ENCODE measurements at places on chromosomes 1 and 21. TPM values are rescaled to one million over a fixed set of nuclear protein-coding genes. Genes with fewer than 3 reads are reported as not detected.

CYB5RL gene
- 3.7 TPM for total RNA-seq

PTGFR gene
- not detected for total RNA-seq

CD84 gene
- not detected for total RNA-seq

UBE4B gene
- total RNA-seq = 12.7 TPM

SPATA21 gene
- total RNA-seq = not detected

HUNK gene
- total RNA-seq = 1.4 TPM

C1QTNF12 gene
- 1.7 TPM for total RNA-seq

GOLT1A gene
- total RNA-seq = 4.4 TPM

Measured in A549 treated with Mapracorat at 1 μM for 4 hours (cell line).